AG04450 (cell line): ENCODE measurements at places on chromosomes 13 and 19.

GRCh38 chr19:3667766-3668165 lies 32.5 kb downstream of the PIP5K1C start:
- DNase-seq = no peak

DNA sequence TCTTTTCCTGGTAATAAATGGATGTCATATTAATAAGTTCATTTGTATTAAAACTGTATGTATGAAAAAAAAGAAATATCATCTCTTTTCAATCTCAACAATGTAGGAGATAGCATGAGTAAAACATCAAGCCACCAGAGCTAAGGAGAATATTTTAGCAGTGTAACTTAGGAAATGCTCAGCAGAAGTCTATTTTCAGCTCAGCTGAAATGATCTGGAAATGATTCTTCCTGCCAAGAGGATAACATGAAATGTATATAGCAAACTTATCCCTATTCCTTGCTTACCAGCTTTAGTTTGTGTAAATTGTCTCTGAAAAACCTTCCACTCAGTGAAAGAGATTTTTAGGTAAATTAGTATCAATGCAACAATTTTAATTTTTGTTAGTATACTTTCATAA lies 1194.4 kb downstream of the SLITRK1 start:
- DNase-seq = no peak

DNA sequence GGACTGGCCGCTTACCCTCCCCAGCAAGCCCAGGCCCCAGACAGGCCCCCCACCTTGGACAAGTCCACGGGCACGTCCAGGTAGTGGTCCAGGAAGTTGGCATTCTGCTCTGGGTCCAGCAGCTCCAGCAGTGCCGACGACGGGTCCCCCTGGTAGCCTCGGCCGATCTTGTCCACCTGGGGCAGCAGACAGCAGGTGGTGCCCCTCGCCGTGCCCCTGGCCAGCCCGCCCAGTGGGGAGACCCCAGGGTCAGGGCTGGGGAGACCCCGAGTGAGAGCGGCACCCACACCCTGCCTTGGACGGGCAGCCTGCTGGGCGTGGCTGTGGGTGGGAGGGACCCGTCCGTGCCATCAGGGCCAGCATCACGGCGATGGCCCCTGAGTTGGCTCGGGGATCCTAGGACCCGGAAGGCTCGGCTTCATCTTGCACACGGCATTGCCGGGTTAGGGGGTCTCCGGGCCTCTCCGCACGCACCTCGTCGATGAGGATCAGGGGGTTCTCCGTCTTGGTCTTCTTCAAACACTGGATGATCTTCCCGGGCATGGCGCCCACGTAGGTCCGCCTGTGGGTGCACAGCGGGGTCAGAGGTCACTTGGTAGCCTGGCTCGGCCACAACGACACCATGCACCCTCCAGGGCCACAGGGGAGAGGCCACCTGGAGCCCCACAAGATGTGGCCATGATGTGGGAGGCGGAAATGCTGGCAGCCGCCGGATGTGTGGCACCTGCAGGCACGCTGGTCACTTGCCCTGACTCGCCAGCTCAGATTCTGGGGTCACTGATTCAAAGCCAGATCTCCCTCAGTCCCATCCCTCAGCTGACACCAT lies 6.3 kb downstream of the RPL36 start:
- no peak for DNase-seq

- DNase-seq = no peak
Measured at GRCh38 chr13:112971288-112971643, 2.3 kb downstream of the MCF2L start.

DNA sequence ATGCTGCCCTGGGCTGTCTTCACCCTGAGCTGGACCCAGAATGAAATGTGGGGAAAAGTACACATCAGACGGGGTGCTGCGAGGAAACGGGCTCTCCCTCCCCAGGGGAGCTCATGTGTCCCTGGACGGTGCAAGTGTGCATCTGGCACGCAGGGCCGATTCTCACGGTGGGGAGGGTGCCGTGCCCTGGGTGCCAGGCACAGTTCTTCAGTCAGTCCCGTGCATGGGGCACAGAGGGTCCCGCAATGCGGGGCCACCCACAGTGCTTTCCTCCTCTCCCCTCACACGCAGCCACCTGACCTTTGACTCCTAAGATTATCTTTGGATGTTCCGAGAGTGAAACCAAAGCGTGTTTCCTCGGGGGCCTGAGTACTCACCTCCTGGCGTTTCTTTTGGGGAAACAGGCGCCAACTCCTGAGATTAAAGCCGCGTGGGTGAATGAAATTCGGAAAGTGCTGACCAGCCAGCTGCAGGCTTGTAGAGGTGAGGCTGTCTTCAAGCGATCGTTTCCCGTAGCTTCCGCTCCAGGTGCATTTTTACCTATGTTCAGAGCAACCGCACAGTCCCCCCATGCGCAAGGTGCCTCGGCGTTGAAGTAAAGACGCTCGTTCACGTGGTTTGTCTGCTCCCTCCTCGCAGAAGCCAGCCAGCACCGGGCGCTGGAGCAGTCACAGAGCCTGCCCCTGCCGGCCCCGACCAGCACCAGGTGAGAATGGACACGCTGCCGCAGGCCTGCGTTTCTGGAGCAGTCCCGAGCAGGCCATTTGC lies 17.5 kb upstream of the F7 start:
- DNase-seq = no peak

DNA sequence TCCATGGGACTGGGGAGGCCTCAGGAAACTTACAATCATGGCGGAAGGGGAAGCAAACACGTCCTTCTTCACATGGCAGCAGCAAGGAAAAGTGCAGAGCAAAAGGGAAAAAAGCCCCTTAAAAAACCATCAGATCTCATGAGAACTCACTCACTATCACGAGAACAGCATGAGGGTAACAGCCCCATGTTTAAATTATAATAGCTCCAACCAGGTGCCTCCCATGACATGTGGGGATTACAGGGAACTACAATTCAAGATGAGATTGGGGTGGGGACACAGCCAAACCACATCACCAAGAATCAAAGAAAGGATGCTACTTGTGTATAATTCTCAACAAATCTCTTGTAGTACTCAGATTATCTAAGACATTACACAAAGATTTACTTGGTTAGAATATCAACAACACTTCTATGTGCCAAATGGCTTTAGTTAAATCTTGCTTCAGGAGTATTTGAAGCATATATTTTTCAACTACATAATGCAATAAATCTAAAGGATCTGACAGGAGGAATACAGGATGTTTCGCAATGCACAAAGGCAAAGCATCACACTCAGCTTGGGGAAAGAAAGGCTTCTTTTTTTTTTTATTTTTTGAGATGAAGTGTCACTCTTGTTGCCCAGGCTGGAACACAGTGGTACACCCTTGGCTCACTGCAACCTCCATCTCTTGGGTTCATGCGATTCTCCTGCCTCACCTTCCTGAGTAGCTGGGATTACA lies 180.0 kb downstream of the LHFPL6 start:
- no peak for DNase-seq

DNA sequence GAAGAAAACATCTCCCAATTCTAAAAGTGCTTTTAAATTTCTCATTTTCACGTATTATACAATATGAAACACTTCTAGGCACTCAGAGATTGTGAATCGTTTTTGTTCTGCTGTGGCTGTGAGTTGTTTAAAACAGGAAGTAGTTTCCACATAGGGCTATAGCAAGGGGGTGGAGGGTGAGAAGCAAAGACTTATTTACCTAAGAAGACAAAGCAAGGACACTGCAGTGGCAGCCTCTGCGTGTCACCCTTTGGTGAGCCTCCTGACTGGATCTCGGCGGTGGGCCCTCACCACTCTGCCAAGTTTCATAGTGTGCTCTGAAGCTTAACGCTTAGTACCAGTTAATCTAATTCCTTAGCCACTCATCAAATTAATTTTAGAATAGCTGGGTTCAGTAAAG lies 56.8 kb downstream of the TNFSF13B start:
- no peak for DNase-seq

- peak; percentile 7 for DNase-seq
Measured at GRCh38 chr13:93915269-93915809, 564.1 kb downstream of the DCT start.

- no peak for DNase-seq
Measured at GRCh38 chr19:1066748-1067340, at the start of gene ARHGAP45. Gene ARHGAP45, plus strand, starts transcription at chr19:1067167. Its CDS starts 239 bp downstream, at chr19:1067406.

DNA sequence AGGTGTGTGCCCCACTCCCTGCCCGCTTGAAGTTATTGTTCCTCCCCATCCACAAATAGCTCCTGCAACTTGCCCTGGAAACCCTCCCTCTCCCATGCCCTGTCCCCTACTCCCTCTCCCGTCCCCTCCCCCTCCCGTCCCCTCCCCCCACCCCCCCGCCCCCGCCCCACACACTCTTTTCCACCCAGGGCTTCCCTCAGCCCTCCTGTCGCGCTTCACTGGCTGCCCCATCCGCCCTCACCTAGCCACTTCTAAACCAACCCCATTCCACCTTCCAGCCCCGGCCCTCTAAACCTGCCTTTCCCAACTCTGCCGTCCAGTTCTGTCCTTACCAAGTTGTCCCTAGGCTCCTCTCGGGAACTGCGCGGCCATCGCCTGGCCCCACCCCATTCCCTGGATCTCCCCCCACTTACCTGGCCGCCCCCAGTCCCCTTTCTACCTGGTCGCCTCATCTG lies 993 bp downstream of the RGL3 start:
- no peak for DNase-seq

- no peak for DNase-seq
Measured at GRCh38 chr19:14979476-14980255, at the start of gene SLC1A6. Gene SLC1A6, minus strand, starts transcription at chr19:14979864. Its CDS starts 6,954 bp downstream, at chr19:14972910.

GRCh38 chr13:49494645-49495044 lies 1.1 kb upstream of the PHF11 start:
- DNase-seq = no peak

GRCh38 chr19:33767898-33768413 lies 28.7 kb upstream of the KCTD15 start:
- no peak for DNase-seq

GRCh38 chr19:48644839-48645619 lies 958 bp downstream of the CA11 start:
- DNase-seq = no peak

GRCh38 chr13:36341718-36342117 lies 4.5 kb downstream of the SPART start:
- no peak for DNase-seq

- no peak for DNase-seq
Measured at GRCh38 chr19:54923276-54923675, 17.3 kb downstream of the NCR1 start.

GRCh38 chr13:93674337-93674755 lies 447.7 kb downstream of the GPC6 start:
- DNase-seq = no peak

- no peak for DNase-seq
Measured at GRCh38 chr13:44972956-44973581, 16.2 kb downstream of the NUFIP1 start.

DNA sequence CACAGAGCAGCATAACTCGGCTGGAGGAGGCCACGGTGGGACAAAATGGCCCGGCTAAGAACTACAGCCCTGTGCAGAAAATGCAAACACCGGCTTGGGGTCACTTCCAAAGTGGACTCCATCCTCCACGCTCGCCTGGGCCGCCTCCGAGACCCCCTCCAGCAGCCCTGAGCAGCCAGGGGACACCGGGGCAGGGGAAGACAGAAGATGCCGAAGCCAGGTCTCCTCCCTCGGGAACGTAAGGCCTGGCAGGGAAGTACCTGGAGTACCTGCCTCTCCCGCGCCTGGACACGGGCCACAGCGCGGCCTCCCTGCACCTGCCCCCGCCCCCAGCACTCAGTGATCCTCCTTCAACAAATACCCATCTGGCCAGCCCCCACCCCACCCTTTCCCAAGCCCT lies 5.0 kb downstream of the LMNB2 start:
- DNase-seq = no peak

- DNase-seq = no peak
Measured at GRCh38 chr13:112510987-112511685, 76.8 kb downstream of the TUBGCP3 start.

DNA sequence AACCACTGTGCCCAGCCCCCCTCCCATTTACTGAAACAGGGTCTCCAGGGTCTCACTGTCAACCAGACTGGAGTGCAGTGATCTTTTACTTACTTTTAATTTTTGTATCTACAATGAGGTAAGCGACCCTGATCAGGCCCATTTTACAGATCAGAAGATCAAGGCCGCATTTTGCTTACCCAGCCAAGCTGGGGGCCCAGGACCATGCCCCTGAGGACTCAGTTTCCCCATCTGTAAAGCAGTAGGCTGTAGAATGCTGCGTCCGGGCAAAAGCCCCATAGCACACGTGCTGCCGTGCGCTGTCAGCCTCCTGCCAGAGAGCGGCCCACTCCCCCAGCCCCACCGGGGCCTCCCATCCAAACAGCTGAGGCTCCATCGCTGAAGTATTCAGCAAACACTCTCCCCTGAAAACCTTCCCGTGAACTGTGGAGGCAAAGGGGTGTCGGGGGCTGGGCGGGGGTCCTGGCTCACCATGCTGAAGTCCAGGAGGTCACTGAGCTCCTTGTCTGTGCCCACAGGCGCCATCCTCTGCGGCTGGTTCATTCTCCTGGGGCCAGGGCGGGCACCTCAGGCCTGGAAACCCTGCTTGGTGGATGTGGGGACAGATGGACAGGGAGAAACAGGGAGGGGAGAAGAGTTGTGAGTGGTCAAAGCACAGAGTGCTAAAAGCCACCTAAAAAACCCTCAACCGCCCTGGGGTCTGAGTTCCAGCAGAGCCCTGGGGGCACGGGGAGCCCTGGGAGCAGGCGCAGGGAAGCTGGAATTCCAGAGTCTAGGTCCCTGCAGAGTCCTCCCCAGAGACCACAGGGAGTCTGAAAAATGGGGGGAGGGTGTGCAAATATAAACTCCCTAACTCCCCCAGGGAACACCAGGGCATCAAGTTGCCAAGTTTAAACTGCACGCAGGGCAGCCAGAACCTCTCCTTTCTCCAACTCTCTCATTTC lies 2.4 kb downstream of the TCF3 start:
- DNase-seq = no peak

- no peak for DNase-seq
Measured at GRCh38 chr13:60275208-60275607, 111.5 kb upstream of the DIAPH3 start.

- no peak for DNase-seq
Measured at GRCh38 chr19:1501200-1501595, 10.2 kb downstream of the REEP6 start.

DNA sequence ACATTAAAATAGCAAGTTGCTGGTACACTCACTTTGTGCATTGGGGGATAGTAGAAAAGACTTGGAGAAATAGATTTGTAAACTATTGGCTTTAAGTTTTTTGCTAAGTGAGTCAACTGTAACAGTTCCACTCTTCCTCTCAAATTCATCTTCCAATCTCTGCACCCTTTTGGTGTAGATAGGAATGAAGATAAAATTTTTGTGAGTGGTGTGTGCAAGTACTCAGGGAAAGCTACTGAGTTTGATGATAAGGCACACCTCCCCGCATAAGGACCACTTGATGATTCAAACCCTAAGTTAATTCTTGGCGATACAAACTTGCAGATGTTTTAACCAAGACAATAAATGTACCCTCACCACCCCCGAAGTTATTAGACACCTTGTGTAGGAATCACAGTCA lies 168.3 kb upstream of the SLITRK1 start:
- no peak for DNase-seq
